ENCODE measurements at places on chromosomes 12 and 14.

GRCh38 chr14:94049625-94050023 lies 23.5 kb downstream of the OTUB2 start:
- no peak for DNase-seq

DNA sequence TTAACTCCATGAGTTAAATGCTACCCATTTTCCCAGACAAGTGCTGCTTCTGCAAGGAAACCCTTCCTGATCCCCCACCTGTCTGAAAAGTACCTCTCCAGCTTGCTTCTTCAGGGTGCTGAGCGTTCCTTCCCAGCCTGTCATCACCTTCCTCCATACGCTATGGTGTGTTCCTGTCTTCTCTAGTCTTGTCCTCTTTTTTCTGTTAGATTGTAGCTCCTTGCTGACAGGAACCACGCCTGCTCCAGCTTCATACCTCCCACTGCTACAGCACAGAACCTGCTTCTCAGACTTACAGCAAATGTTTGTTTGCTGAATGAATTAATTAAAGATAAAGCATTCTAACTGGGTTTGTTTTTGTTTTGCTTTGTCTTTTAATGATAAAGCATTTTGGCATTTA lies 39.1 kb downstream of the ERH start:
- DNase-seq = no peak

- DNase-seq = no peak
Measured at GRCh38 chr14:102910442-102910841, 12.0 kb upstream of the AMN start.

DNA sequence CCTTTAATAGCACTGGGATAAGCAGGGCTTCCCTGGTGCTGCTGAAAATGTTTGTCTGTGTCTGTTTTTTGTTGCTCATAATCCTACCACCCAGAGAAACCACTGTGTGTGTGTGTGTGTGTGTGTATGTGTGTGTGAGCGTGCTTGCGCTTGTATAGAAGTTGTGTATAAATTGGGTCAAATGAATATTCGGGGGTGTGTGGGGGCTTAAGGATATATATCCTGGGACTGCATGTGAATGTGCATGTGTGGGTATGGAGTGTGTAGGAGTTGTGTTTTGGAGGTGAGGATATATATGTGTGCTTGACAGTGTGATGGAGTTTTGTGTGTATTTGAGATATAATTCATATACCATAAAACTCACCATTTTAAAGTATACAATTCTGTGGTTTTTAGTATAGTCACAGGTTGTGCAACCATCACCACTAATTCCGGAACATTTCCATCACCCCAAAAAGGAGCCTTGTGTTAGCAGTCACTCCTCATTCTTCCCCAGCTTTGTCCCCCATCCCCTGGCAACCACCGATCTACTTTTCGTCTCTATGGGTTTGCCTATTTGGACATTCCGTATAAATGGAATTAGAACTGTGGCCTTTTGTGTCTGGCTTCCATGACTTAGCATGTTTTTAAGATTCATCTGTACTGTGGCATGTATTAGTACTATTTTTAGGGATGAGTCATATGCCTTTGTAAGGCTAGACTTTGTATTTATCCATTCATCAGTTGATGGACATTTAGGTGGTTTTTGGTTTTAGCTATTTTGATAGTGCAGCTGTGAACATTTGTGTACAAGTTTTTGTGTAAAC lies 25.6 kb downstream of the TCTN1 start:
- no peak for DNase-seq

- no peak for DNase-seq
Measured at GRCh38 chr12:130013771-130014484, 110.1 kb upstream of the TMEM132D start.

Data from stimulated activated CD8-positive, alpha-beta memory T cell treated with anti-CD3 and anti-CD28 coated beads, Interleukin-4, amount 100 ng/mL, for 1 hour (primary cell).